ENCODE measurements at places on chromosomes 6 and 20. TPM values are rescaled to one million over a fixed set of nuclear protein-coding genes. Genes with fewer than 3 reads are reported as not detected.

MYB gene
- total RNA-seq: not detected

MACROD2 gene
- total RNA-seq: 0.65 TPM

TMEM170B gene
- total RNA-seq: 3.6 TPM

ARHGAP40 gene
- not detected for total RNA-seq

TUBB1 gene
- not detected for total RNA-seq

TINAG gene
- 0.32 TPM for total RNA-seq

SLC13A3 gene
- 0.32 TPM for total RNA-seq

MOCS3 gene
- 8.7 TPM for total RNA-seq

CALHM4 gene
- 0.46 TPM for total RNA-seq

ZBTB46 gene
- total RNA-seq: 4.9 TPM

SLC17A3 gene
- not detected for total RNA-seq

OPRM1 gene
- not detected for total RNA-seq

NR2E1 gene
- total RNA-seq: not detected

PRSS16 gene
- total RNA-seq: not detected

BNIP5 gene
- total RNA-seq: not detected

TMEM151B gene
- total RNA-seq: under 0.01 TPM

SYNJ2 gene
- 70.4 TPM for total RNA-seq

BCKDHB gene
- total RNA-seq: 12.3 TPM
